ENCODE measurements at places on chromosomes 3 and 15.
A peak's percentile ranks its signal among the peaks of the same experiment; 100 is the strongest.

DNA sequence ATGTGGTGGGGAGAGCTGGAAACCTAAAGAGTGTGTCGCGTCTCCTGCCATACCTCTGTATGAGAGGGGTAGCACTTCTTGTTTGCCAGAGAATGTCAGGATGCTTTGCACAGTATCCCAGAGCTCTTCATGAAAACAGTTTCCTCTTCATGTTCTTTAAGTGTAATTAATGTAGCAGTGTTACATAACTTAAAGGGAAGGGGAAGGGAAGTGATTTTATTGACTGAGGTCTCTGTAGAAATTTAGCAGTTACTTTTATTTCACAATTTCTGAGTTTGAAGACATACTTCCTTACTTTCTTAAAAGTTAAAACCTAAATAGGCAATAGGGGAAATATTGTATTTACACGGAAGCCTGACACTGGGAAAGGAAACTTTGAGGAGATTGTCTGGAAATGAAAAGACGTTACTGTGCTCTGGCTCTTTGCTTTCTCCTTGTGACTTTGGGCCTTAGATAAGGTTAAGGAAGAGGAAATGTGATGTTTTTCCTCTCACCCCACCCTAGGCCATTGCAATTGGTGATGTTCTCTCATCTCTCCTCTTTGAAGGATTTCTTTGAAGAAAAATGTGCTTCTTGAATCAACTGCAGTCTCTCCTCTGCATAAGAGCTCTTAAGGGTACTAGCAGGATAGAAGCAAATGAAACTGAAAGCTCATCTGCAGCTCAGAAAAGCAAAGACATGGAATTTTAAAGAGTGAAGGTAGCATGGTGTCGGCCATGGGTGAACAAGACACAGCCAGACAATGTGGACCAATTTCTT, 6.0 kb downstream of the NXPE3 start:
- no peak for DNase-seq

GRCh38 chr3:134282659-134283047, 32.0 kb upstream of the RYK start:
- no peak for DNase-seq

GRCh38 chr3:143608966-143609365, 239.3 kb downstream of the SLC9A9 start:
- DNase-seq: peak; percentile 26

- DNase-seq: no peak
Measured at GRCh38 chr3:71859123-71859519, 74.2 kb upstream of the PROK2 start.

DNA sequence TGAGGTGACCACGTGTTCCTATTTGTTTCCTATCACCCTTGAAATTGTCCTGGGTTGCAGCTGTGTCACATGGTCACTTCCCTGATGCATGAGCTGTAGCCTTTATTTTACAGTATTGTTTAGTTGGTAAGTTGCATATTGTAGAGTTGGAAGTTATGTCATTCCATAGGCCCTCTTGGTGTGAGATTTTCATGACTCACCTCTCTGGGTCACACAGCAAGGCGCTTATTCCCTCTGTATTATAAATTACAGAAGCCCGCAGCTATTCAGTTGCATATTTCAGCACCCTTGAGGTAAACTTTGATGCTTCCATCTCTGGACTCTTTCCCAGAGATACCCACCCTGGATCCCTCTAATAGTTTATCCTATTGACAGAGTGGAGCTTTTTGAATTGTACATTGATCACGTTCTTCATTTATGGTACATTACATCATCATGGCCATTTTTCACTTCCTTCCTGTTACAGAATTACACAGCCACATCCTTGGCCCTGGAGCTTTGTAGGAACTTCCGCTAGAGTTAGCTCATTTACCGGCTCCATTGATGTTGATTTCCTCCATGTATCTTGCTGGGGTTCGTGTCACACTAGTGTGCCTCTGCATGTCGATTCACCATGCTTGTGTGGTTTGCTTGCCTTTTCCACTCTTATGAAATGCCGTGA, 543.1 kb upstream of the RGMA start:
- no peak for DNase-seq

DNA sequence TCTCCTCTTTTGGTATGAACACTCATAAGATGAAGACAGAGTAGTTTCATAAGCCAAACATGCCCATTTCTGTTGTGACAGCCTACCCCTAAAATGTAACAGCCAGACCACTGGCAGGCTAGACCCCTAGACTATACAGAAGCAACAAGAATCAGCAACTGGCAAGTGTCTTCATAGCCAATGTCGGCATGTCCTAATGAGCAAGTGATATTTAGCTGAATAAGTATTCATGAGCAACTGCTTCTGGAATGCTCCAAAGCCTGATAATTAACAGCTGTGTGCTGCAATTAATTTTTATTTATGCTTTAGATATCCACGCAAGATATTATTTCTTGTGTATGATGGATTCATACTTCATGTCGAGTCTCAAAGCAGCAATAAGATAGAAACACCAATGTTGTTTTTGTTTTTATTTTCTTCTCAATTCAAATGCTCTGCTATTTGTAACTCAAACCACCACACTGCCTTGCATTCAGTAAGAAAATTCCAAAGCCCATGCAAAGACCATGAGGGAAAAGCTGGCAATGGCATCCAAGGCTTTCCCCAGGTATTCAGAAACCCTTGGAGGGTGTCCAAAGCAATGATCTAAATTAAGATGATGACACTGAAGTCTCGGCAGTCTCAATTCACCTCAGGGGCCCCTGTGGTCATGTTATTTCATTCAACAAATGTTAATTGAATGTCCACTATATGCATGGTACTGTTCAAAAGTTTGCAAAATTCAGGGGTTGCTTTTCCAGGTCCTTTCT, 167.7 kb upstream of the NECTIN3 start:
- no peak for DNase-seq

DNA sequence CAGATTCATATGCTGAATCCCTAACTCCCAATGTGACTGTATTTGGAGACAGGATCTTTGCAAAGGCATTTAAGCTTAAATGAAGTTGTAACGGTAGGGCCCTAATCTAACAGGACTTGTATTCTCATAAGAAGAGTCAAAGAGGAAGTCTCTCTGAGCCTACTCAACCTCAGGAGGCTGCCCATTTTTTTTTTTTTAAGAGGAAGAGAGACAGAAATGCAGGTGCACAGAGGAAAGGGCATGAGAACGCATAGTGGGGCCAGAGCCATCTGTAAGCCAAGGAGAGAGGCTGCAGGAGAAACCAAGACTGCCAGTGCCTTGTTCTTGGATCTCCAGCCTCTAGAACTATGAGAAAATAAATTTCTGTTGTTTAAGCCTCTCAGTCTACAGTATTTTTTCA, 28.4 kb downstream of the ZNF860 start:
- no peak for DNase-seq

GRCh38 chr3:76474632-76475031, 565.3 kb upstream of the ROBO2 start:
- DNase-seq: no peak

DNA sequence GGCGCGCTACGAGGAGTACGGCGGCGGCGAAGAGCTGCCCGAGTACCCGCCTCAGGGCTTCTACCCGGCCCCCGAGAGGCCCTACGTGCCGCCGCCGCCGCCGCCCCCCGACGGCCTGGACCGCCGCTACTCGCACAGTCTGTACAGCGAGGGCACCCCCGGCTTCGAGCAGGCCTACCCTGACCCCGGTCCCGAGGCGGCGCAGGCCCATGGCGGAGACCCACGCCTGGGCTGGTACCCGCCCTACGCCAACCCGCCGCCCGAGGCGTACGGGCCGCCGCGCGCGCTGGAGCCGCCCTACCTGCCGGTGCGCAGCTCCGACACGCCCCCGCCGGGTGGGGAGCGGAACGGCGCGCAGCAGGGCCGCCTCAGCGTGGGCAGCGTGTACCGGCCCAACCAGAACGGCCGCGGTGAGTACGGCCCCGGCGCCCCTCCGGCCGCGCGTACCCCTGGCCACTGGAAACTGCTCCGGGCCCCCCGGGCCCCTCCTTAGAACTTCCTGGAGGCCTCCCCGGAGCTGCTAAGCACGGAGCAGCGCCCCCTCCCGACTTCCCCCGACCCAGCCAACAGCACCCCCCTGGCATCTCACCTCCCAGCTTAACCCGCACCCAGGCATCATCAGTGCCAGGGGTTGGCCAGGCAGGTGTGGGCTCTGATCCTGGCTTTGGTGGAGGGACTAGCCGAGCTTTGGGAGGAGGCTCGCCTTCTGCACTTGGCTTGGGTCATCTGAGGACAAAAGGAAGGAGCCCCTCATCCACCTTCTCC, 1.4 kb downstream of the LOXL1 start:
- DNase-seq: peak; percentile 73

GRCh38 chr3:112888381-112889085, 41.9 kb upstream of the CD200R1L start:
- DNase-seq: no peak
